SK-N-DZ (cell line): ENCODE measurements at places on chromosomes 12 and 14.

GRCh38 chr12:57173089-57173488 lies 25.7 kb upstream of the LRP1-AS start:
- peak; percentile 50 for DNase-seq

DNA sequence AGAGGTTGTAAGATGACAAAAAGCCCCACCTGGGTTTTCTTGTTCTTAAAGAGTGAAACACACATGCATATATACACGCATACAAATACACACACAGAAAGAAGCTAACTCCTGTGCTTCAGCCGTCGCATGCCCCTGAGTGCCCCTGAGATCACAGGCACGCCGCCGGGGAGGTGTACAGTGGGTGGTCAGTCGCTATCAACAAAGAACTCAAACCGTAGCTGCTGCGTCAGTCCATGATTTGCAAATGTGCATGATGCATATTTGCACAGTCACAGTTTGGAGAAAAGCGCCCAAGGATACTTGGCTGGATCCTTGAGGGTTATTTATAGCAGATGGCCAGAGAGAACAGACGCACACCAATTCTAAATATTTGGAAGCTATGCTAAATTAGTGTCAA lies 206.9 kb downstream of the TMEM132D start:
- no peak for DNase-seq

DNA sequence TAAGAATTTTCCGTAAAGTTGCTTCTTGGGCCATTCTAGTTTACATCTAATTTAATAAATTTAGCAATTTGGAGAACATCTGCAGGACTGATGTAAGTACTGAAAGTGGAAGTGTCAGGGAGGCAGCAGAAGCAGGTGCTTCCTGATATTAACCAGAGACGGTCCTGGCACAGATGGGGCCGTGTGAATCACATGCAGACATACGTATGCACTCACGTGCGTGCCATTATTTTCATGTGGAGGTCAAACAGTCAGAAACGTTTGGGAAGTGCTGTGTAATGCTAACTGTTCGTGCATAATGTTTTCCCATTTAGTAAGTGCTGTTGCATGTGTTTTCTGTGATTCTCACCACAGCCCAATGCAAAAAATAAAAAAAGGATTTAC lies 87.8 kb upstream of the DYNC1H1 start:
- DNase-seq = peak; percentile 89

DNA sequence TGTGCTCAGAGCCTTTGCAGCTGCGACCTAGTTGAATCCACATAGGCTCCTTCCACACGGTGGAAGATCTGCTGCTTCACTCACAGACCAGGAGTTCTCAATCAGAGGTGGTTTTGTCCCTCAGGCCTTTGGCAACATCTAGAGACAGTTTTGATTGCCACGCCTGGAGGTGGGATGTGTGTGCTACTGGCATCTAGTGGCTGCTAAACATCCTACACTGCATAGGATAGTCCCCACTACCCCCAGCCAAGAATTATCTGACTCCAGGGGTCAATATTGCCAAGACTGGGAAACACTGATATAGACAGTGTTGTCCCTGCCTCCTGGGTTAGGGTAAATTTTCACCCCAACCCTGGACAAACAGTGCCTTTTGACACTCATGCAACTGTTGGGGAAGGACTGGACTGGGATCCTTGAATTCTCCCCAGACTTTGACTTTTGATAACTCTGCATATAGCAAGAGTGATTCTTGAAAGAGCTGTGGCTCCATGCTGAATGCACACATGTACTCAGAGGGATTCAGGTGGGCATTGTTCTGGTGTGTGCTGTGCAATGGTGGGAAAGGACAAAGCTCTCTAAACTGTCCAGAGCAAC lies 39.8 kb downstream of the BAZ2A start:
- DNase-seq = peak; percentile 55

DNA sequence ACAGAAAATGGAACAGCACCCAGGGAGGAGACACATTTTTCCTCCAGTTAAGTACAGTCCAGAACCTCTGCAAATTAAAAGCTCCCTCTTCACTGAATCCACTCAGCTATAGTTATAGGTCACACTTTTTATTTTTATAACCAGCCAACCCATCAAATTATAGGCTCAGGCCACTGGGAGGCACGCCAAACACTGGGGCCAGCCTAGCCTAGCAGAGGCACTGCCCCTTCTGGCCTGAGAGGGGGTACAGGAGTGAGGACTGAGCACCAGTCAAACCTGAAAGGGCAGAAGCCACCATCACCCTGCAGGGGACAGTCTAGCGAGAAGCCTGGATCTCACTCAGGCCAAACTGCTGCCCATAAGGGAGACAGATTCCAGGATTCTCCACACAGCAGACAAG lies 19.3 kb downstream of the FMNL3 start:
- no peak for DNase-seq

DNA sequence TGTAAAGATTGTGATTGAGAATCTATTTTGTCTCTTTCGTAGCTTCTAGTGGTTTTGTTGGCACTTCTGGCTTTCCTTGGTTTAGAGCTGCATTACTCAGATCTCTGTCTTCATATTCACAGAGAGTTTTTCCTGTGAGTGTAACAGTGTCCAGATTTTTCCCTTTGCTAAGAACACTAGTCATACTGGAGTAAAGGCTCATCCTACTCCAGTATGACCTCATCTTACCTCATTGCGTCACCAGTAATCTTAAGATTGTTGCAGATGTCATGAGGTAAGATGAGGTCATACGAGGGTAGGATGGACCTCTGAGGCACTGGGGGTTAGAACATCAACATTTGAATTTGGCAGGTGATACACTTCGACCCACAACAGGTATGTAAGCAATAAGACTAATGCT lies 461.2 kb downstream of the FLRT2 start:
- no peak for DNase-seq

- DNase-seq = no peak
Measured at GRCh38 chr12:44229846-44230245, 394.0 kb downstream of the TMEM117 start.

GRCh38 chr12:22321018-22321605 lies 13.4 kb downstream of the ST8SIA1 start:
- peak; percentile 48 for DNase-seq

DNA sequence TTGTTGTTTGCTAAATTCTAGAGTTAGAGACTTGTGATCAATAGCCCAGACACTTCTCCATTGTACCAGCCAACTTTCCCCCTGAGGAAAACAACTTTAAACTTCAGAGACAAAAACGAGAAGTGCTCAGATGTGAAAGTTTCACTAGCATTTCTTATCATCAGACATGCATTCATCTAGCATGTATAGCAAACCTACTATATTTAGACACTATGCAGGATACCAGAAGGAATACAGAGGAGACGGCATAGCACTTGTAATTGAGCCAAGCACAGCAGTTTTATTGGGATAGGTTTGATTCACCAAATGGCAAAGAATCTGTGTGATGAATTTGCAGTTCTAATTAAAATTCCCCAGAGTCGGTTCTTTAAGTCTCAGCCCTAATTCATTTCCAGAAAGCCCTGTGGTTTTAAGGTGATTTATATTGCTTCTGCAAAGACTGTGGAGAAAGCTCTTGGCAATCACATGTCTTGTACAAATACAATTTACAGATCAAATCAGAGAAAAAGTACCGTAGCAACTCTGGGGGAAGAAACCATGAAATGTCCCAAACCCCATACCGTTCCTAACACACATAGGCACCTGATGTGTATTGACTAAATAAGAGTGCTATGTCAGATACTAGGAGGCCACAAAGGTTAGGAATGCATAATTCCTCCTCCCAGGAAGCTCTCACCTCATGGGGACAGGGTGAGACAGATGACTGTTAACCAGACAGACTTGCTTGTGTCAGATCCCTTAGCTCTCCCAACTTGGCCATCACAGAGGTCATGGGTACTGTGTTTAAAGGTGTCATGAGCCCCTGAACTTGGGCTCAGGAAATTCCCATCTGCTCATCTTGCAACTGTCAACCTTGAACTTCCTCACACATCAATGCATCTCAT lies 69.6 kb upstream of the KRAS start:
- no peak for DNase-seq

DNA sequence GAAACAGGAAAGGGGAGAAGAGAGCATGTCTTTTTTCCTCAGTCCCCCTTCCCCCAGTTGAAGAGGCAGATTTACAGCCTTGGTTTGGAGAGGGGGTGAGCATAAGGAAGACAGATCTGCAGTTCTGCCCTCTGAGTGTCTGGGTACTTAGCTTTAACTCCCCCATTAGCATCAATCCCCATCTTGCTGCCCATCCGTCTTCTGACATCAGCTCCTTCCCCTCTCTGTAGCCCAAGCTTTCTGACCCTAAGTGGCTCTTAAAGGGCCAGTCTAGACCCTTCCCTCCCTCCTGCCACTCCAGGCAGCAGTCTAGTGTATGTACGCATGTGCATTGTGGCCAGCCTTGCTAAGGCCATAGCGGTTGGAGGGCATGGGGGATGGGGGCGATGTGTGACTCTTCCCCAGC lies 7.3 kb downstream of the GPR84 start:
- DNase-seq = peak; percentile 91

GRCh38 chr12:124909831-124910560 lies 4.5 kb downstream of the UBC start:
- no peak for DNase-seq

GRCh38 chr14:70152081-70152480 lies 36.7 kb downstream of the SLC8A3 start:
- no peak for DNase-seq

DNA sequence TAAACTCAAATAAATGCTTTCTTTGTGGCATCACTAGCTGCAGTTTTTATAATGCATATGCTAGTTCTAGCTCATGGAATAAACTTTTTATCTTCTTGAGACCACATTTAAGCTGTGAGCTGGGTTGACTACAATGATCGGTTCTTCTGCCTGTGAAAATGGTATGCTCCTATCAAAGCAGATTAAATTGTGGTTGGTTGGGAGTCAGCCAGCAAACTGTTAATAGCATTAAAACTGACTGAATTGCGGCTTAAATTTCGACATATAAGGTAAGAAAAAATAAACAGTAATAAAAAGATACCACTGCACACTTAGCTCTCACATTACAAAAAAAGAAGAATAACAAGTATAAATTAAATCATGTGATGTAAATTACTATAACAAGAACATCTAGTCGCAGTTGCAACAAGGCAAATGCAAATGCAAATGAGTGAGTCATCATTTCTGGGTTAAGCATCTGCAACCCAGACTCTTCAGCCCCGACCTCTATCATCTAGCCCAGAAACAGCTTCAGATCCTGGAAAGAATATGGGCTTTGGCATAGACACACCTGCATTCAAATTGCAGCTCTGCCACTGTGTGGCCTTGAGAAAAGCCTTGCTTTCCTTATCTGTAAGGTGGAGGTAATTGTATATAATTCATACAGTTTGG lies 19.8 kb upstream of the DHRS7 start:
- DNase-seq = no peak

- no peak for DNase-seq
Measured at GRCh38 chr12:105451211-105451610, 120.7 kb downstream of the C12orf75 start.

DNA sequence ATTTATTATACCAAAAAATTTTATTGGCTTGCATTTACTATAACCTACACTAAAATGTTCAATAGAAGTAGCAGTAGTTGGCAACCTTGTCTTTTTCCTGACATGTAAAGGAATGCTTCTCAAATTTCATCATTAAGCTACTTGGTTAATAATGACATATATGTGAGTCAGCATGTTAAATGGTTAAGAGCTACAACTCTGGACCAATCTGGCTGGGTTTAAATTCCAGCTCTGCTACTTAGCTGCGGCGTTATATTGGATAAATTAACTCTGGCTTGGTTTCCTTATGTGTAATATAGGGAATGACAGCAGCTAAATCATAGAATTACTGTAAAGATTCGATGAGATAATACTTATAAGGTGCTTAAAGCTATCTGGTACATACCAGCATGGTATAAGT lies 53.7 kb upstream of the OTOGL start:
- DNase-seq = no peak

DNA sequence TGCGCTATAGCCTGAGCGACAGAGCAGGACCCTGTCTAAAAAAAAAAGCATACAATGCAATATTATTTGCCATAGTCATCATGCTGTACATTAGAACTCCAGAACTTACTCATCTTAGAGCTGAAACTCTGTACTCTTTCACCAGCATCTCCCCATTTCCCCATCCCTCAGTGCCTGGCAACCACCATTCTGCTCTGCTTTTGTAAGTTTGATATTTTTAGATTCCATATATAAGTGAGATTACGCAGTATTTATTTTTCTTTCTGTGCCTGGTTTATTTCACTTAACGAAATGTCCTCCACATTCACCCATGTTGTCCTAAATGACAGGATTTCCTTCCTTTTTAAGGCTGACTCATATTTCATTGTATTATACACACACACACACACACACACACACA lies 121.8 kb downstream of the BBS10 start:
- no peak for DNase-seq

GRCh38 chr14:103710771-103711377 lies 4.4 kb downstream of the XRCC3 start:
- DNase-seq = no peak

DNA sequence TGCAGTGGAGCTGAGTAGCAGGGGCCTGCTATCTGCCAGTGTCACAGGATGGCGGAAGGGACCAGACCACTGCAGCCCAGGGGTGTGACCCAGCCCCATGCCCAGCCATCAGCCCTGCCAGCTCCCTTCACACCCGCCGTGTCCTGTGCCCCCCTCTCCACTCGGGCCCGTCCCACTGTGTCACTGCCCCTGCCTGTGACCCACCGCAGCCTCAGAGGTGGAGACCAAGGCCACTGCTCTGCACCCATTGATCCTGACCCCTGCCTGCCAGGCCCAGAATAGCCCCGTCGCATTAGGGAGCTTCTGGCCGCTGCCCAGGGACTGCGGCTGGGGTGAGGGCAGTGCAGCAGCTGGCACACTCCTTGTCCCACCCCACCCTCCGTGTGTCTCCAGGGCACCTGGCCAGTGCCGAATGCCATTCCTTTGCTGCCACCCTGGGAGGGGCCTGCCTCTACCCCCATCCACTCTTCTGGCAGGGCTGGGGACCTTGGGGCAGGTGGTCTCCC lies 2.1 kb upstream of the CRIP2 start:
- DNase-seq = no peak

- DNase-seq = peak; percentile 25
Measured at GRCh38 chr12:23810329-23810902, 139.1 kb downstream of the SOX5 start.

DNA sequence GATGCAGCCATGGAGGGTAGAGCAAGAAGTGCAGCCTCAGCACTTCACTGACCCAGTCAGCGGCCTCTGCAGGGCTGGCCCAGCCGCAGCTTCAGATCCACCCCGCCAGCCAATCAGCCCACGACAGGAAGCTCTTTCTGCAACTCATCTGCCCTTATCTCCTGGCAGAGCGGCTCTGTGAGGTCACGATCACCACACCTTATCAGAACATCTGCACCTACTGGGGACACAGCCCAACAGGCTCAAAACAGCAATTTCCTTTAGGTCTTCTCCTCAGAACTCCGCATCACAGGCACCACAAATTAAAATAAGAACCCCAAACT lies 287.3 kb downstream of the BCL11B start:
- no peak for DNase-seq

DNA sequence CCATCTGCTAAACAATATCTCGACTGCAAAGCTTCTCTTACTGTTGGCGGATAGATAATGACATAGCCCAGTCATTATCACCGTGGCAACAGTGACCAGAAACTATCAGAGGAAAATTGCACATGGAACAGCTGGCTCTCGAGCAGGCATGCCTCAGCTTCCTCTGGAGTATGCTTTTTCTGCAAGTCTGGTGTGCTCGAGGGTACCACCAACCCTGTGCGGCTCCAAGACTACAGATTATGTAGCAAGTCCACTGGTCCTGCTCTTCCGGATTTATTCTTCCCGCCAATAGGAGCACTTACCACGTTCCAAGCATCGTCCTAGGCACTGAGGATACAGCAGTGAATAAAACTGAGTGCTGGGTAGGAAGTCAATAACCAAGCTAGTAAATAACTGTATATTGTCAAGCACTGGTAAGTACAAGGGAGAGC lies 1.4 kb upstream of the GLRX5 start:
- peak; percentile 15 for DNase-seq
